Mesendoderm (in vitro differentiated cells): ENCODE measurements at places on chromosomes 3 and 15.

GRCh38 chr3:59117396-59117795, 67.6 kb upstream of the CFAP20DC start:
- H3K27ac ChIP-seq = no peak overlapping the region
- no peaks in the 10 kb centered on the region for H3K4me1 ChIP-seq
- DNase-seq = no peak
- no peaks in the 10 kb centered on the region for H3K27me3 ChIP-seq

DNA sequence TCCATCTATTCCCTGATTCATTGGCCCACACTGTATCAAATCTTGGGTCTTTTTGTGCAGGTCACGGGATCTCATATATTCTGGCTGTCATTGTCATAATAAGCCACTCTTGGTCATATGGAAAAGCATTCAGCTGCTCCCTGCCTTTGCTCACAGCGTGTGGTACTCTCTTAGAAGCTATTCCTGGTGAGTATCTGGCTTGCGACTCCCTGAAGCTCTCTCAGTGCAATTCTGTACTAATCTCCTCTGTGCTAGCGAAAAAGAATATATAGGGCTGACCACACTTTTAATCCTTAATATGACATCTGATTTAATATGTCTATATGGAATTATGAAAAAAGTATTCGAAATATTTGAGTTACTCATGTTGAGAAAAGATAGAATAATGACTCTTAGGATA, 440.8 kb upstream of the GBE1 start:
- H3K27ac ChIP-seq = no peak overlapping the region
- H3K4me3 ChIP-seq = no peak overlapping the region
- no peaks in the 10 kb centered on the region for H3K4me1 ChIP-seq
- H3K27me3 ChIP-seq = no peaks in the 10 kb centered on the region

- no peaks in the 10 kb centered on the region for H3K27me3 ChIP-seq
- H3K27ac ChIP-seq = no peak overlapping the region
- no peaks in the 10 kb centered on the region for H3K36me3 ChIP-seq
- peaks cover 2% of the 10 kb centered on the region for H3K4me1 ChIP-seq
- no peak for DNase-seq
- no peak overlapping the region for H3K4me3 ChIP-seq
Observed at GRCh38 chr3:52248165-52248541, 2.6 kb downstream of the PPM1M start.

GRCh38 chr3:126723237-126723636, 19.2 kb downstream of the CHCHD6 start:
- DNase-seq = no peak
- no peaks in the 10 kb centered on the region for H3K36me3 ChIP-seq
- H3K27me3 ChIP-seq = no peaks in the 10 kb centered on the region
- H3K4me3 ChIP-seq = no peak overlapping the region
- no peak overlapping the region for H3K27ac ChIP-seq

GRCh38 chr15:26191193-26191592, 328.1 kb upstream of the ATP10A start:
- H3K4me1 ChIP-seq = peaks cover 2% of the 10 kb centered on the region
- no peak for DNase-seq
- no peaks in the 10 kb centered on the region for H3K36me3 ChIP-seq
- H3K27ac ChIP-seq = no peak overlapping the region
- H3K4me3 ChIP-seq = no peak overlapping the region

- no peaks in the 10 kb centered on the region for H3K27me3 ChIP-seq
- H3K4me1 ChIP-seq = no peaks in the 10 kb centered on the region
- DNase-seq = no peak
- no peaks in the 10 kb centered on the region for H3K36me3 ChIP-seq
Observed at GRCh38 chr3:148735597-148735996, 37.9 kb downstream of the AGTR1 start.

GRCh38 chr3:99972380-99973104, 141.8 kb downstream of the FILIP1L start:
- no peak overlapping the region for H3K4me3 ChIP-seq
- no peaks in the 10 kb centered on the region for H3K36me3 ChIP-seq
- no peaks in the 10 kb centered on the region for H3K27me3 ChIP-seq

GRCh38 chr3:126706631-126707030, 2.6 kb downstream of the CHCHD6 start:
- no peak overlapping the region for H3K4me3 ChIP-seq
- DNase-seq = no peak
- H3K27me3 ChIP-seq = peaks cover 1% of the 10 kb centered on the region
- no peaks in the 10 kb centered on the region for H3K36me3 ChIP-seq
- no peak overlapping the region for H3K27ac ChIP-seq

DNA sequence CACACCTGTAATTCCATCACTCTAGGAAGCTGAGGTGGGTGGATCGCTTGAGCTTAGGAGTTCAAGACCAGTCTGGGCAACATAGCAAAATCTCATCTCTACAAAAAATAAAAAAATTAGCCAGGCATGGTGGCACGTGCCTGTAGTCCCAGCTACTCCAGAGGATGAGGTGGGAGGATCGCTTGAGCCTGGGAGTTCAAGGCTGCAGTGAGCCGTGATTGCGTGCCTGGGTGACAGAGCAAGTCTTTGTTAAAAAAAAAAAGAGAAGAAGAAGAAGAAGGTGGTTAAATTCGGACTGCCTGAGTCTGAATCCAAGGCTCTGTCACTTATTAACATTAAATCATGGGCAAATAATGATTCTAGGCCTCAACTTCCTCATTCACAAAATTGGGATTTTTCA, 51.0 kb downstream of the EOMES start:
- no peak overlapping the region for H3K4me3 ChIP-seq
- H3K36me3 ChIP-seq = no peaks in the 10 kb centered on the region
- no peaks in the 10 kb centered on the region for H3K4me1 ChIP-seq
- H3K27me3 ChIP-seq = no peaks in the 10 kb centered on the region

GRCh38 chr15:41648097-41648496, 12.1 kb upstream of the MGA start:
- no peak for DNase-seq
- no peak overlapping the region for H3K27ac ChIP-seq
- H3K36me3 ChIP-seq = no peaks in the 10 kb centered on the region
- no peaks in the 10 kb centered on the region for H3K4me1 ChIP-seq
- H3K27me3 ChIP-seq = no peaks in the 10 kb centered on the region

- no peak overlapping the region for H3K4me3 ChIP-seq
- H3K27ac ChIP-seq = no peak overlapping the region
- DNase-seq = no peak
- H3K36me3 ChIP-seq = no peaks in the 10 kb centered on the region
- H3K4me1 ChIP-seq = no peaks in the 10 kb centered on the region
Observed at GRCh38 chr15:95298729-95299128, 1031.8 kb upstream of the NR2F2 start.

- no peaks in the 10 kb centered on the region for H3K27me3 ChIP-seq
- no peak overlapping the region for H3K4me3 ChIP-seq
- no peaks in the 10 kb centered on the region for H3K36me3 ChIP-seq
- no peak overlapping the region for H3K27ac ChIP-seq
- DNase-seq = no peak
Observed at GRCh38 chr3:12974334-12974733, 98.9 kb downstream of the IQSEC1 start.

- no peak overlapping the region for H3K27ac ChIP-seq
- H3K4me1 ChIP-seq = no peaks in the 10 kb centered on the region
- no peak overlapping the region for H3K4me3 ChIP-seq
- H3K36me3 ChIP-seq = no peaks in the 10 kb centered on the region
Observed at GRCh38 chr3:114941626-114942309, 205.3 kb downstream of the ZBTB20 start.

DNA sequence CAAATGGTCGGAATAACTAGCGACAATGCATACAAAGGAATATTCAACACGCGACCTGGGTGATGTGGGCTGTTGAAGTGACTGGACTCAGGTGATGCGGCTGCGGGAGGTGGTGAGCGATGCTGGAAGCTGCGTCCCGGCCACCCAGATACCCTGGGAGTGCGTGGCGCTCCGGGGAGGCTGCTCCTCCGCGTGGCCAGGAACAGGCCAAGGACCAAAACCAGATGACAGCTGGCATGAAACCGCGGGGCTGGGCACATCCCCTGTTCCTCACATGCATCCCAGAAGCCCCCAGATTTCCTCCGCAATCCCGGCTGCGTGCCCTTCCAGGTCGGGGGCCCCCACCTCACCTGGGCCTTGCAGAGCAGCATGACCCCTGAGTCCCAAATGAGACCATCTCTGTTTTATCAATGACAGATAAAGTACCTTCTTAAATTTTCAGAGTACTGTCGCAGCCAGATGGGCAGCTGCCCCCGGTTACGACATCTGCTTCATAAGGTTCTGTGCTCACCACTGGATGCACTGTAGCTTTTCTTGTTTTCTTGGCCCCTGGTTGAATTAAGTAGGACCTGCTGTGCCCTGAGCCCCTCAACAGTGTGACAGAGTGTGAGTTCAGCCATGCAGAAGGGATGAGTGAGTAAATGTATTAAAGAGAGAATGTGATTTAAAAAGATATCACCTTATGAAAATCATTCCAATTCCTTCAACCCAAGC, 278.2 kb downstream of the GABRG3 start:
- DNase-seq = no peak
- no peaks in the 10 kb centered on the region for H3K4me1 ChIP-seq
- no peaks in the 10 kb centered on the region for H3K36me3 ChIP-seq
- H3K27ac ChIP-seq = no peak overlapping the region
- no peaks in the 10 kb centered on the region for H3K27me3 ChIP-seq

DNA sequence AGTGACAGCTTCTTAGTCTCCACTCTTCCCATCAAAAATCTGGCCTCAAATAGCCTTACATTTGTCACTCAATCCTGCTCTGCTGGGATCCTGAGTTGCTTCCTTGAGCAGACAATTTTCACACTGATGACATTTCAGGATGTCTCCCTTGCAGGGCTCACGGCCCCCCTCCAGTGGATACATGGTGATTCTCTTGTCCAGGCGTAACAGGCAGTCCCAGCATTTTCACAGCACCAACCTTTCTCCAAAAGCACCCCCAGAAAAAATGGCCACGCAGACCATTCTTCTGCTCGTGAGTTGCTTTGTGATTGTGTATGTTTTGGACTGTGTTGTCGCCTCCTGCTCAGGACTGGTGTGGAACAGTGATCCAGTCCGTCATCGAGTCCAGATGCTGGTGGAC, 47.4 kb upstream of the WNT7A start:
- no peaks in the 10 kb centered on the region for H3K4me1 ChIP-seq
- H3K36me3 ChIP-seq = no peaks in the 10 kb centered on the region
- no peaks in the 10 kb centered on the region for H3K27me3 ChIP-seq
- no peak overlapping the region for H3K4me3 ChIP-seq
- no peak overlapping the region for H3K27ac ChIP-seq

DNA sequence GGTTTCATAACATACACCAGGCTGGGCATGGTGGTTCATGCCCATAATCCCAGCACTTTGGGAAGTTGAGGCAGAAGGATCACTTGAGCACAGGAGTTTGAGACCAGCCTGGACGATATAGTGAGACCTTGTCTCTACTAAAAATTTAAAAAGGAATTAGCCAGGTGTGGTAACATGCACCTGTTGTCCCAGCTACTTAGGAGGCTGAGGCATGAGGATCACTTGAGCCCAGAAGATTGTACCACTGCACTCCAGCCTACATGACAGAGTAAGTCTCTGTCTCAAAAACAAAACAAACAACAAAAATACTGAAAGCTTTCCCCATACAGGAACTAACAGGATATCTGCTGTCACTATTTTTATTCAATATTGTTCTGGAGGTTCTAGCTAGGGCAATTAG, 20.9 kb downstream of the GREM1 start:
- H3K4me3 ChIP-seq = no peak overlapping the region
- DNase-seq = no peak
- H3K36me3 ChIP-seq = no peaks in the 10 kb centered on the region

GRCh38 chr3:53109190-53109589, 21.0 kb downstream of the RFT1 start:
- H3K27me3 ChIP-seq = no peaks in the 10 kb centered on the region
- H3K27ac ChIP-seq = no peak overlapping the region
- no peaks in the 10 kb centered on the region for H3K36me3 ChIP-seq
- H3K4me3 ChIP-seq = no peak overlapping the region

DNA sequence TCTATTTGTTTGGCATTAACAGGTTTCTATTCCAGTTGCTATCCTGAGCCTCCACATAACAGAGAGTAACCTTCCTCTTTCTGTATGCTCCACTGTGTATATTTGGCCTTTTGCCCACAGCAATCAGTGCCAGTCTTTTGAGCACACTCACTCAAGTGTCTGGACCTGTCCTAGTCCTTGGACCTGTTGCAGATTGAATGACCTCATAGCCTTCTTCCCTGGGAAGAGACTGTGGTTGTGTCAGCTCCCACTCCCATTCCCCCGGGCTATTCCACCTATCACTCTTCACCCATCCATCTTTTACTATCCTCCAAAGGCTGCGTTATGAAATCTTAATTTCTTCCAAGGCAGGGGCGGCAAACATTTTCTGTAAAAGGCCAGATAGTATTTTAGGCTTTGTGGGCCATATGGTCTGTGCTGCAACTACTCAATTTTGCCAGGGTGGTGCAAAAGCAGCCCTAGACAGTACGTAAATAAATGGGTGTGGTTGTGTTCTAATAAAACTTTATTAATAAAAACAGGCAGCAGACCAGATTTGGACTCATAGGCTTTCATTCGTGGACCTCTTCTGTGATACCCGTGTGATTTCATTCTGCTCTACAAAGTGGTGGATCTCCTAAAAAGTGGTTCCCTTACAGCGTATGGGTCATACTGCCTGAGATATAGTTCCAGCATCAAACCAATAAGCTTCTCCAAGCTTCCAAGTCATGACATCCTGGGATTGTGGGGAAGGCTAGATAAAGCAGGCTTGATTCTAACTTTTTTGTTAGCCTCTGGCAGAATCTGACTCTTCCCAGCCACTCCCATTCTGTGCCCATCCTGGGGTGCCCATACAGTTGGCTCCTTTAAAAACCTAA, 57.4 kb downstream of the CDAN1 start:
- H3K4me1 ChIP-seq = no peaks in the 10 kb centered on the region
- H3K27ac ChIP-seq = no peak overlapping the region
- no peaks in the 10 kb centered on the region for H3K36me3 ChIP-seq
- no peak overlapping the region for H3K4me3 ChIP-seq
- DNase-seq = no peak
- H3K27me3 ChIP-seq = no peaks in the 10 kb centered on the region

DNA sequence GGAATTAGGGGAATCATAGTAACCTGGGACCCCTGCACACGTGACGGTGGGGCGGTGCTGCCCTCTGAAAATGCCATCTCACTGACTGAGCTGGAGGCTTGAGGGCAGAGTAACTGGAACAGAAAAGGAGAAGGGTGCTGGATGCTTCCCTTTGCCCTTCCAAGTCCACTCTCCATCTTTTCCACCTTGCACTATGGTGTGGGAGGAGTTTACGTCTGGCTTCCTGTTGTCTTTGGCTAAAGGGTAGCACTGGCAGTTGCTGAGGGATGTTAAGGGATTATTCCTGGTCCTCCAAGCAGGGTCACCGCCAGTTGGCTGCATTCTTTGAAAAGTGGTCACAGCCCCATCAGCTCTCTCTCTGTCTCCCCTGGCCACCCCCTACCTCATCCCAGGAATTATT, 129.4 kb upstream of the SNTN start:
- DNase-seq = peak; percentile 66
- H3K4me1 ChIP-seq = peaks cover 6% of the 10 kb centered on the region
- H3K36me3 ChIP-seq = no peaks in the 10 kb centered on the region
